ENCODE measurements at places on chromosomes 7 and 10.

GRCh38 chr7:4556868-4557793 lies 125.0 kb upstream of the FOXK1 start:
- DNase-seq = no peak

DNA sequence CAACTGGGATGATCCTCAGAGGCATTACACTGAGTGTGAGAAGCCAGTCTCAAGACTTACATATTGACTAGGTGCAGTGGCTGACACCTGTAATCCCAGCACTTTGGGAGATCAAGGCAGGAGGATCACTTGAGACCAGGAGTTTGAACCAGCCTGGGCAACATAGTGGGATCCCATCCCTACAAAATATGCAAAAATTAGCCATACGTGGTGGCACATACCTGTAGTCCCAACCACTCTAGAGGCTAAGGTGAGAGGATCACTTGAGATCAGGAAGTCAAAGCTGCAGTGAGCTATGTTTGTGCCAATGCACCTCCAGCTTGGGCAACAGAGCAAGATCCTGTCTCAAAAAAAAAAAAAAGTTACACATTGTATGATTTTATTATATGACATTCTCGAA lies 23.5 kb upstream of the TNPO3 start:
- DNase-seq = no peak

DNA sequence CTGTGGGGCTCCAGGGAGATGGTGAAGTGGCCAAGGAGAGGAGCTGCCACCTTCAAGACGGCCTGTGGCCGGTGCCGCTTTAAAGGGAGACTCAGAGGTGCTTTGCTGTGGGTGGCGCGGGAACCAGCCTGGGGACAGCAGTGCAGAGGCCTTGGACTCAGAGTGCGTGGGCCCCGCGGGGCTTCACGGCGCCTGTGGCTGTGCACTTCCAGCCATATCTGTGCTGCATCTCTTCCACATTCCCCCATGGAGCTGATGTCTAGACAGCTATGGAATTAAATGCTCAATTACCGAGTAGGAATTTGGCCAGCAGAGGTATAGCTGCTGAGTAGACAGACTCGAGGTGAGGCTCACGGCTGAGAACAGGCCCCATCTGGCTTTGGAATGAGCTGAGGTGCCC lies 41.7 kb downstream of the HTRA1 start:
- DNase-seq = no peak

- DNase-seq = peak; percentile 79
Observed at GRCh38 chr7:21507627-21508343, 35.1 kb upstream of the DNAH11 start.

- DNase-seq = no peak
Observed at GRCh38 chr10:101373063-101373462, 19.1 kb downstream of the BTRC start.

GRCh38 chr7:38025815-38026214 lies 105.4 kb downstream of the EPDR1 start:
- DNase-seq = no peak

- DNase-seq = no peak
Observed at GRCh38 chr7:71182438-71182935, 50.5 kb downstream of the GALNT17 start.

DNA sequence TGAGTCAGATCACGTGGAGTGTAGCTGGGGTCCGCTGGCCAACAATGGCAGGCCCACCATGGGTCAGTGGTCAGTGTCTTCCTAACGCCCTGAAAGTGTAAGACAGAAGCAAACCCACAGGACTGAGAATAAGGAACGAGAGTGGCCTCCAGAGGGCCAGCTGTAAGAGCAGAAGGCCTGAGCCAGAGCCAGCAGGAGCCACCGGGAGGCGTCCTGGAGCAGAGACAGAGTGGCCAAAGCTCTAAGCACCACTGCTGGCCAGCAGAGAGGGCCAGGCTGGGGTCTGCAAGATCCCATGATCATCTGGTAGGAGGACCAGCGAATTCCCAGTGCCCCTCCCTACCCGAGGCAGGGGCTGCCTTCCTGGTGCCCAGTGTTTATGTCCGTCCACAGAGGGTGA lies 9.2 kb downstream of the CCDC201 start:
- no peak for DNase-seq

DNA sequence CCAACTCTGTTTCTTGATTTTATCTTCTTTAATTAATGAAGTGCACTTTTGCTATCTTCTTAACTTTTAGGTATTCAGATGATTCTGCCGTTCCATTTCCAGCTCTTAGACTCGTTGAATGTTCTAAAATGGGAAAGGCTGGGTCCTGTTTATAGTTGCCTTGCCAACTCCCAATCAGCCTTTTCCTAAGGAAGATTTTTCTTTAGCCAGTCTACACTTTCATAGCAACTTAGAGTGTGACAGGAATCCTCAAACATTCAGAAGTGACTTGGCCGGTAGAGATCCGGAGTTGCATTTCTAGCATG lies 23.0 kb upstream of the TRIL start:
- DNase-seq = no peak

DNA sequence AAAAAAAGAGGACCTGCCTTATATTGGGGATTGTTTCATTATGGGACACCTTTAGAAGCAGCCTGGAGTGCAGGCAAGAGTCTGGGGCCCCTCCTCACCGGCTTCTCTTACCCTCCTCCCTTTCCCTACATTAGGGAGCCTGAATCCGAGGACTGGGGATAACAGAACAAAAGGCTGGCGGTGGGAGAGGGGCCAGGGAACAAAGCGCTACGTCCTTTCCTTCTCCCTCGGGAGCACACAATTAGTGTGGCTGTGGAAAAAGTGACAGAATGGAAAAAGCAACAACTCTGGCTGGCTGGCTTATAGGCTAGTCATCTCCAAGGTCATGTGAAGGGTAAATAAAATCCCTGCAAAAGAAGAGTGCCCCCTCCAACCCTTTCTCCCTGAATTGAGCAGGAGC lies 74.7 kb downstream of the LSM5 start:
- no peak for DNase-seq

DNA sequence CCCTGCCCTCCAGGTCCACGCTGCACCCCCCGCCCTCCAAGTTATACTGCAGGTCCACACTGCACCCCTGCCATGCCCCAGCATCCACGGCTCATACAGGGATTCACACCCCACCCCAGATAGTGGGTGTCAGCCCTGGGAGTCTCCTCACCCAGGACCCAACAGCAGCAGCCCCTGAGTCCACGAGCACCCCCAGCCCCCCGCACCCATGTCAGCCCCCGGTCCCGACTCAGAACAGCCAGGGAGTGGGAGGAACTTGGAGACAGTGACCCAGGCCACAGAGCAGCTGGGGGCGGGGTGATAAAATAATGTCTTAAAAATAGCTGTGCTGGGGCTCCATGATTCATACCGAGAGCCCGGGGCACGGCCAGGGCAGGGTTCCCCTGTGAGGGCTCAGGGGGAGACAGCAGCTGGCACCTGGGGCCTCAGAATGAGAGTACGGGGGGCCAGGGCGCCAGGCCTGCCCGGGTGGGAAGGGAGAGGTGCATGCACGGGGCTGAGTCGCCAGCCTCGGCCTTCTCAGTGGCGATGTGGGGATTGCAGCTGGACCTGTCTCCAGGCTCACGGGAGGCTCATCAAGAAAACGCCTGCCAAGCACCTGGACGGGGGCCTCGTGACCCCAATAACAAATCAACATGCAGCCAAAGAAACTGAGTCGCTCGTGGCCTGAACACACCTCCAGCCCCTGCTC lies 29.8 kb downstream of the ADAP1 start:
- peak; percentile 81 for DNase-seq

- no peak for DNase-seq
Observed at GRCh38 chr7:89773611-89774010, 380.7 kb upstream of the STEAP1 start.

- peak; percentile 60 for DNase-seq
Observed at GRCh38 chr7:55539380-55539779, 32.9 kb downstream of the VOPP1 start.

GRCh38 chr7:6444516-6445269 lies 3.1 kb downstream of the DAGLB start:
- DNase-seq = no peak

DNA sequence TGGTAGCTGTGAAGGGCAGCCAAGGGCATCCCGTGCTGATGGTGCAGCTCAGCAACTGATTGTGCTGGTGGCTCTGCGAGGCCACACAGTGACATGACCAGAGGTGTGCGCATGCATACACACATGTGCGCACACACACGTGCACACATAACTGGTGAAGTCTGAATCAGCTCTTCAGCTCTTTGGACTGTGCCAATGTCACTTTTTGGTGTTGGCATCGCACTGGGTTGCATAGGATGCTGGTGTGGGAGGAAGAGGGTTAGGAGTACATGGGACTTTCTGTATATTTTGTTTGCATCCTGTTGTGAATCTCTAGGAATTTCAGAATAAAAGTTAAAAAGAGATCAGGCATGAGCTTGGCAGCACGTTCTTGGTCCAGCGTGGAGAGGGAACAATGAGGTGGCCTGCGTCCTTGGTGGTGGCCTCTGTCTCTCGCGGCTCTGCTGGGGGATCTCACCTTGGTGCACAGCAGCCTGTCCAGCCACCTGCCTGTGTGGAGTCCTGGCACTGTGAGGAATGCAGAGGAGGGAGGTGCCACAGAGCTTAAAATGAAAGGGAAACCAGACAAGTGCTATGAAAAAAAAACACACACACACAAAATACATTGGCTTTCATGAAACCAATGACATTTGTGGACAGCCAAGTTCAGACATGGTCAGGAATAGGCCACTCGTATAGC lies 124.0 kb downstream of the TRRAP start:
- no peak for DNase-seq

- DNase-seq = no peak
Observed at GRCh38 chr7:15257689-15258088, 304.1 kb downstream of the AGMO start.

DNA sequence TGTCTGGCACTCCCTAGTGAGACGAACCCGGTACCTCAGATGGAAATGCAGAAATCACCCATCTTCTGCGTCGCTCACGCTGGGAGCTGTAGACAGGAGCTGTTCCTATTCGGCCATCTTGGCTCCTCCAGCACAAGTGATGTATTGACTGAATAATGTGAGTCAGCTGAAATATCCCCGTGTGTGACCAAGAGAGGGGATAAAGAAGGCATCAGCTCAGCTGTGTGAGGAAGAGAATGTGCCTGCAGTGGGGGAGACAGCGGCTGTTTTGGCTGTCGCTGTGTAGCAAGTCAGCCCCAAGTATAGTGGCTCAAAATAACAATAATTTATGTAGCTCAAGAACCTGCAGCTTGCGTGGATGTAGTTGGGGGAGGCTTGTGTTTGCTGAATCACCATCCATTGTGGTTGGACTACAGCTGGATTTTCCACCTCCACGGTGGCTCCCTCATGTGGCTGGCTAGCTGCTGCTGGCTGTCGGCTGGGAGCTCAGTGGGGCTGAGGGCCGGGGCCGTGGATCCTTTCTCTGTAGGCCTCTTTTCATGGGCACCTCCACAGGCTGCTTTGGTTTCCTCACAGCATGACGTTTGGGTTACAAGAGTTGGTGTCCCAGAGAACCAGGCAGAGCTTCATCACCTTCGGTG lies 434.5 kb downstream of the CCSER2 start:
- DNase-seq = no peak

- DNase-seq = peak; percentile 80
Observed at GRCh38 chr7:100088621-100089457, at the start of gene COPS6. COPS6 (plus strand) TSS chr7:100088969; CDS start chr7:100088991, 22 bp downstream.

DNA sequence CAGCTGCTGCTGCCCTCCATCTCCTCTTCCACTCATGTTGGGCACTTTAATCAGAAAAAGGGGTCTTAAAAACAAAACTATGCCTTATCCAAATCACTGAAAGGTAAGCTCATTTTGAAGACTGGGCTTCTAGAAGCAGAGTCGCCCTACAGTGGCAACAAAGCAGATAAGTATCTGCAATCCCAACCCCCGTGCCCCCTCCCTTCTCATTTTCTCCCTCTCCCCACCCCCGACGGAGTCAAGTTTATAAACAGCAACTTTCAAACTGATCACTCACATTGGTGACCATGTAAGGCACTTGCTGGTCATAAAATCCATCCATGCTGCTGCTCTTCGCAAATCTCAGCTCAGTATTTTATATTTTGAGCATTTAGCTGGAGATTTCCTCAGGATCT lies 738 bp downstream of the ETV1 start:
- DNase-seq = no peak

GRCh38 chr7:149673006-149673405 lies 100.4 kb downstream of the ZNF467 start:
- no peak for DNase-seq

DNA sequence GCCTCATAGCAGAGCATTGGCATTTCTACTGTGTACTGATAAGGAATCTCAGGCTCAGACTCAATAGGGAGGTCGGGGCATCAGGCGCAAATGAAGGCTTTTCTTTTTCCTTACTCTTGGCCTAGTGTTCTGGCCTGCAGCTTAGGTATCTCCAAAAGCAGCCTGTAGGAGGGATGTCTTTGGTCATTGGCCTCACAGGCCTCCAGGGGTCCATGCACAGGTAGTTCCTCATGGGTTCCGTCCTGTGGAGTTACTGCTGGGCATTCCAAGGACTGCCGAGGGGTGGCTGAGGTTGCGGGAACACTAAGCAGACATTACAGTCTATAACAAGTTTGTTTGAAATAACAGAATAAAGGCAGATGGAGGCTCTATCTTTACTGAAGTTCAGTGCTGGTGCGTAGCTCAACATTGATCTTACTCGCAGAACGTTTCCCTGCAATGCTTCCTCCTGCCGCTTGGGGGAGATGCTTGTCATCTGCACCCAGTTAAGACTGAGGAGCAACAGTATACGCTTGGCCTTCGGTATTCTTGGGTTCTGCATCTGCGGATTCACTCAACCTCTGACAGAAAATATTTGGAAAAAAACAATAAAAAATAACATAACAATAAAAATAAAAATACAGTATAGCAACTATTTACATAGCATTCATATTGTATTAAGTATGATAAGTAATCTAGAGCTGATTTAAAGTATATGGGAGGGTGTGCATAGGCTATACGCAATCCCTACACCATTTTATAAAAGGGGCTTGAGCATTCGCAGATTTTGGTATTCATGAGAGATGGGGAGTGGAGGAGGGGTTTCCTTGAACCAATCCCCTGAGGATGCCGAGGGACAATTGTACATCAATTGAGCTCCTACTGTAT lies 58.9 kb downstream of the SH2D4B start:
- DNase-seq = peak; percentile 66

GRCh38 chr7:83821866-83822265 lies 172.9 kb upstream of the SEMA3E start:
- no peak for DNase-seq

- DNase-seq = no peak
Observed at GRCh38 chr7:79719216-79719615, 265.7 kb upstream of the MAGI2 start.

GRCh38 chr7:64875658-64876406 lies 27.2 kb upstream of the ZNF273 start:
- no peak for DNase-seq

GRCh38 chr10:29583674-29584073 lies 51.1 kb downstream of the SVIL start:
- DNase-seq = no peak

- DNase-seq = no peak
Observed at GRCh38 chr10:47337310-47337709, 10.9 kb upstream of the RBP3 start.

- peak; percentile 31 for DNase-seq
Observed at GRCh38 chr10:44316187-44316921, 68.5 kb downstream of the CXCL12 start.

- DNase-seq = no peak
Observed at GRCh38 chr7:157616426-157616825, 279.6 kb downstream of the DNAJB6 start.

DNA sequence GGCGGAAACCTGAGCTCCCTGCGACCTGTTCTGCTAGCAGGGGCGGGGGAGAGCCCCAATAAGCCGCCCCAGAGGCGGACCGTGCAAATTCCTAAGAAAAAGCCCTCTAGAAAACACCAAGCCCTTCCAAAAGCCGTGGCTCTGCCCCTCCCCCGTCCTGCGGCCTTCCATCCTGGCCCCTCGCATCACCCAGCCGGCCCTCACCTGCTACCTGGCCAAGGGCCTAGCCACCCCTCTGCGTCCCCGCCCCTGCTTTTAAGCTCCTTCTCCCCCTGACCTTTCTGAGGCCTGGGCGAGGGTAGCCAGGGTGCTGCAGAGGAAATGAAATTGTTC lies 24.9 kb downstream of the SKIDA1 start:
- DNase-seq = no peak
